ENCODE measurements at places on chromosomes 13 and 19. TPM values are rescaled to one million over a fixed set of nuclear protein-coding genes. Genes with fewer than 3 reads are reported as not detected.
A peak's percentile ranks its signal among the peaks of the same experiment; 100 is the strongest.

- DNase-seq, result no peak
These were observed 19.2 kb downstream of the FCGBP start for GRCh38 chr19:39915101-39915847.

DNA sequence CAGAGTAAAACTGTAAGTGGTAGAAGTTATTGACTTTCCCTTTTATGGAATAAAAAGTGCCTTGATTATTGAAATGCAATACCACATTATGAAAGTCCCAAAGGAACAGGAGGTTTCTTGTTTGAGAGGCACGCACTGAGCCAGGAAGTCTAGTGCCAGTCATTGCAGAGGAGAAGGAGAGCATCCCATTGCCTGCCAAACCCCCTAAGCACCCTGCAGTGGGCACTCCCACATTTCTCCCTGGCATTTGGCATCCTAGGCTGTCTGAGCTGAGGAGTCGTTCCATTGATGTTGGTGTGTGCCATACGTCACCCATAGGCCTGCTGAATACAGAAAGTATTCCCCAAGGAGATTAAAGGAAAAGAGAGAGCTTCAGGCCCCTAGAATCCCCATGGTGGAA lies 85.7 kb upstream of the MBNL2 start:
- no peak for DNase-seq

DNA sequence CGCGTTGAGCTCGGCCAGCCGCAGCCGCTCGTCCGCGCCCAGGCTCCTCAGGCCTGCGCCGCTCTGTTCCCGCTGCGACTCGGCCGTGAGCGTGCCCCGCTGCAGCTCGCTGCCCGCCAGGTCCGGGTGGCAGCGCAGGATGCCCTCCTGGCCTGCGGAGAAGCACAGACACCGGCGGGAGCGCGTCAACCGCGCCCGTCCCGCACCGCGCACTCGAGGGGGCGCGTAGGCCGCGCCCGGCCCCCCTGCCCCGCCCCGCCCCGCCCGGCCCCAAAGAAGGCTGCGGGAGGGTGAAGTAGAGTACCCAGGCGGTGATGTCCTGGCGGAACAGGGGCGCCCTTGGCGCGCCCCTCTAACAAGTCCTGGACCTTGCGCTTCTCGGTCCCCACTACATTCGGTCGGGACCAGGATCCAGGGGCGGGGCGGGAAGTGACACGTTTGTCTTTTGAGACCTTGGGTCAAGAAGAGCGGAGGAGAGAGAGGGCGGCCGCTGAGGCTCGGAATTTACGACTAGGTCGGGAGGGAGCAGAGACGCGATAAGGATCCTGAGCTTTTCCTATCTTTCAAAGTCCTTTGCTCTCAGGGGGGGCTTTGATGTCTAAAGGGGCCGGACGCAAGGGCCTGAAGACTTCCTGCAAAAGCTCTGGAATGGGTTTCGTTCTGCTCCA lies 9.3 kb upstream of the CDX2 start:
- no peak for DNase-seq

- no peak for DNase-seq
These were observed 1.6 kb upstream of the TTC9B start for GRCh38 chr19:40219721-40220276.

GRCh38 chr13:47932950-47933923 lies 67.8 kb downstream of the SUCLA2 start:
- DNase-seq, result no peak

GRCh38 chr19:50190439-50190891 lies 13.0 kb upstream of the MYH14 start:
- DNase-seq, result no peak

DNA sequence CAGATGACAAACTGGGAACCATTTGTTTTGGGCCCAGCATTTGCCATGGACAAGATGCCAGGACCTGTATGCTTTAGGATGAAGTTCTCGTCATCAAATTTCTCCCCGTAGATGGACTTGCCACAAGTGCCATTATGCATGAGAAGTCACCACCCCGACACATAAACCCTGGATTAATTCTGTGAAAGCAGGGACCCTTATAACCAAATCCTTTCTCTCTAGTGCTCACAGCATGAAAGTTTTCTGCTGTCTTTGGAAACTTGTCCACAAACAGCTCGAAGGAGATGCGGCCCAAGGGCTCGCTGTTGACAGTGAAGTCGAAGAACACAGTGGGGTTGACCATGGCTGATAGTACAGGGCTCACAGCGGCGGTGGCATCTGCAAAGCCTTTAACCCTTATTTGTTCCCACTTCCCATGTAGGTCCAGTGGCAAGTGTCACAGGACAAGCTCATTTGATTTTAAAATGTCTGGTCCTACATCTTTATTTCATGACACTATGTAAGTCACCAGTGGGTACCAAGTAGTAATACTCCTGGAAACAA lies 75.2 kb upstream of the MIR17HG start:
- no peak for DNase-seq

- DNase-seq, result no peak
These were observed 361.6 kb downstream of the KLF12 start for GRCh38 chr13:73772449-73773167.

DNA sequence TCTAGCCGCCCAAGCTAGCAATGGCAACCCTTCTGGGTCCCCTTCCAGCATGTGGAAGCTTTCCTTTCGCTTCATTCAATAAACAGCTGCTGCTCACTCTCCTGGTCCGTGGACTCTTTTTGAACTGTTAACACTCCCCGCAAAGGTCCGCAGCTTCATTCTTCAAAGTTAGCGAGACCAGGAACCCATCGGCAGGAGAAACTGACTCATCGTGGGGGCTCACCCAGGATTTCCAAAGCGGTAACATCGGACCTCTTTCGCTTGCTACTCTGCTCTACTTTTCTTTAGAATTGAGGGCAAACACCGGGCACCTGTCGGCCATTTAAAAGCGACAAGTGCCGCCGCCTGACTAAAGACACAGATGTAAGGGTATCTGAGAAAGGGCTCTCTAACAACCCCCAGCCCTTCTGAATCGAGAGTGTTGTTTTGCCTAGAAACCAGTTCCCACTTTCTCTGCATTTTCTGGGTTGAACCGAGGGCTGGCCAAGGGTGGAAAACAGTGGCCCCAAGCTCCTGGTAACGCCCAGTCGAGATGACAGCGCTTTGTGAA lies 5.8 kb downstream of the UBA52 start:
- no peak for DNase-seq

GRCh38 chr13:40207001-40207478 lies 459.4 kb downstream of the FOXO1 start:
- DNase-seq, result no peak

DNA sequence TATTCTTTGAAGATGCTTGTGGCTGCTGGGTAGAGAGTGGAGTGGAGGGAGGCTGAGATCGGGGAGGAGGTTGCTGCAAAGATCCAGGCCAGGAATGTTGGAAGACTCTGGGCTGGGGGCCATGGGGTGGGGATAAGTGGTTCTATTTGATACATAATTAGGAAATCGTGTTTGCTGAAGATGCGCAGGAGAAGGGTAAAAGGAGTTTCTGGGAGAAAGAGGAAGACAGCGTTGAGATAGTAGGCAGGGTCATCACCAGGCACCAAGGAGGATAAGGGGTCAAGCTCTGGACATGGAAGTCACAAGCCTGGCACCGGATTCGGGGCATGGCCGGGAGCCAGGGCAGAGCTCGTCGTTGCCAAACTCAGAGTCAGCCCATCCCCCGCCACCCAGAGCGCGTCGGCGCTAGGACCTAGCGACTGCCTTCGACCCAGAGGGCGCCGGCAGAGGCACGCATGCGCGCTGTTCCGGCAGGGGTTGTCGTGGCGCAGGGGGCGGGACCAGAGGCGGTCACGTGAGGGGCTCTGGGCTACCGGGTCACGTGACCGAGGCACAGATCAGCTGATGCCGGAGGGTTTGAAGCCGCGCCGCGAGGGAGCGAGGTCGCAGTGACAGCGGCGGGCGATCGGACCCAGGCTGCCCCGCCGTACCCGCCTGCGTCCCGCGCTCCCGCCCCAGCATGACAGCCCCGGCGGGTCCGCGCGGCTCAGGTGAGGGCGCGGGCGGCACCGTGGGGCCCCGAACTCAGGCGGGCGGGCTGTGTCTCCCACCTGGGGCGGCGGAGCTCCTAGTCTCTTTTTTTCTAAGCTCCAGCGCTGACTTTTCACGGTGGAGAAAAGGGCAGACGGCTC lies at the start of gene MCOLN1:
Gene MCOLN1, plus strand, starts transcription at position 553 of the 851 bp plus-strand sequence. Its CDS starts 127 bp downstream, at position 680.
- DNase-seq, result peak; percentile 99

GRCh38 chr13:38850868-38851626 lies 139.6 kb downstream of the STOML3 start:
- DNase-seq, result no peak

GRCh38 chr13:32117001-32117400 lies 85.4 kb downstream of the FRY start:
- no peak for DNase-seq

- DNase-seq, result no peak
These were observed 2.9 kb upstream of the FTL start for GRCh38 chr19:48962029-48962848.

GRCh38 chr13:37132211-37132610 lies 26.7 kb upstream of the CSNK1A1L start:
- no peak for DNase-seq

DNA sequence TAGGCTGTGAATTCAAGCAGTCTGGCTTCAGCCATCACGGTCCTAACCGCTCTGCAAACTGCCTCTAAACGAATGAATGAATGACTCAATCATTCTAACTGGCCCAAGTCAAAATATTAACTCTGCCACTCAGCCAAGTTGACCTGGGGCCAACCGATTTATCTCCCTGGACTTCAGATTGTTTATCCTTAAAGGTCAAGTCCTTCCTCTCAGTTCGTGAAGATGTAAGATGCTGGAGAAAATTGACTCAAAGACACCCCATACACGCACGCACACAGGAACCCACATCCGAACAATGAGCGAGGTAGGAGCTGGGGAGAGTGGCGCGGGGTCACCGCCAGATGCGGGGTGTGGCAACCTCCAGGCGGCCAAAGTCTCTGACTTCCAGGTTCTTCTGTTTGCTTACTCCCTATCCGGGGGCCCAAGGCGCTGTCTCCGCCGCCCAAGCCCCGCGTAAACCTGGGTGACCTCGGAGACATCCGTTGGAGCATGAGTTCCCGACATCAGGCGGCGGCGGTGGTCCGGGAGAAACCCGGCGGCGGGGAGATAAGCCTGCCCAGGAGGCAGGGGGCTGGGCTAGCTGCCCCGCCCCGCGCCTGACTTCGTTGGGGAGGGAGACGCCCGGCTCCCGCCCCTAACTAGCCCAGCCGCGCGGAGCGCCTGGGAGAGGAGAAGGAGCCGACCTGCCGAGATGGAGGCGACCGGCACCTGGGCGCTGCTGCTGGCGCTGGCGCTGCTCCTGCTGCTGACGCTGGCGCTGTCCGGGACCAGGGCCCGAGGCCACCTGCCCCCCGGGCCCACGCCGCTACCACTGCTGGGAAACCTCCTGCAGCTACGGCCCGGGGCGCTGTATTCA lies at the start of gene CYP2S1:
Gene CYP2S1, plus strand, starts transcription at position 646 of the 856 bp plus-strand sequence. Its CDS starts 46 bp downstream, at position 692.
- no peak for DNase-seq

DNA sequence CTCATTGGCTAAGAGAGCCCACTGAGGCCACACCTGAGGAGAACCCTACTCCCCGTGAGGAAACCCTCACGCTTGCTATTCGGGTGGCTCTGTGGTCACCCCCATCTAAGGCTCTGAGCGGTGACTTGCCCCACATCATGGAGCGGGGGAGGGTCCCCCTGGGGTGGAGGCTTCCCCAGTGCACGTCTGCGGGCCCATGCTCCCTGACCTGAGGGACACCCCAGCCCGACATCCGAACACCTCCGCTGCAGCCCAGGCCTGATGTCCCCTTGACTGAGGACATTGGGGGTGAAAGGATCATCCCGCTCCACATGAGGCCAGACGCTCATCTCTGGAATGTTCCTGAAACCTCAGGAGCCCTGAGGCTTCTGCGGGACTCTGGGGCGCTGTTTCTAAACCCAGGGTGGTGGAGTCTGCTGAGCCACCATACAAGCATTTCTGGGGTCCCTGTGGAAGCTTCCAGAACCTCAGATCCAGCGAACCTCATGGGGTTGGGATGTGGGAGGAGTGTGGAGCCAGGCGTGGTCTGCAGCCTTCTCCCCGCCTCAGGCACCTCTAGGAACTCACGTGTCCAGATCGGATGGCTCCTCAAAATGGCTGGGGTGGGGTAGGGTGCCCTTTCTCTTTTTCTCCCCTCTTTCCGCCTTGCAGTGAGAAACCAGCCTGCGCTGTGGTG lies 19.9 kb downstream of the TMED1 start:
- DNase-seq, result no peak

GRCh38 chr19:46866407-46867136 lies 5.8 kb downstream of the ARHGAP35 start:
- DNase-seq, result no peak

GRCh38 chr19:39098365-39099269 lies 14.4 kb downstream of the ACP7 start:
- no peak for DNase-seq

DNA sequence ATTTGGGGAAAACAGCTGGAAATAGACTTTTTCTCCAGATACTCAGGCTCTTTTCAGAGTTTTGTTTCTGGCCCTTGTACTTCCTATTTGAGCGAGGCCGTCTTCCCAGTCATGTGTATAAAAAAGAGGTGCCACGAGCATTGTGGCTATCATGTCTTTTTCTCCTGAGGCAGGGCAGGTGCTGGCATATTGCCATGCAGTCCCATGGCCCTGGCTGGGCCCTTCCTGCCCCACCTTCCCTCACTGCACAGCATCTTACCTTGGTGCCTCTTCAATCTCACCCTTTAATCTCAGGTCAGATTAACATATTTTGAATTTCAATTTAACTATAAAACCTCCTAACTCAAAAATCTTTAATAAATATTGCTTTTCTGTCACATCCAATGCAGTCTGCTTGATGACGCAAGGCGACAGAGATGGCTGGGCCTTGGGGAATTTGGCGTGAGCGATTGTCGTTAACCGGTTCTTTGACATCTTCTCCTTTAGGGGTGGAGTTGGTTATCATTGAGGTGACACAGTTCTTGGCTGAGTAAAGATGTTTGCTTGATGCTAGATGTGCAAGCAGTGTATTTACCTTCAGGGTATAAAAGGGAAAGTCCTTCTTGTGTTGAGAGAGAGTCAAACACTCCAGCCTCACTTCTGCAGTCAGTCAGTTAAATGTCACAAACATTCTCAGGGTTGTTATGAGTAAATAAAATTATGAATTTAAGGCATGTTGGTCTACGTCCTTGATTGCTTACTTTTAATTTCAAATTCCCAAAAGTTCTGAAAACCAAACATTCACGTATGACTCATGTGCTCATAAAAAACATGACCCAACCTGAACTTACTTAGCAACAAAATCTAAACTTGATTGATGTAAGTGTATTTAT lies 289.9 kb downstream of the MYO16 start:
- no peak for DNase-seq

The ZNF550 gene
- 7.8 TPM for polyA plus RNA-seq

The MBD3L2 gene
- not detected for polyA plus RNA-seq

The ATP4B gene
- not detected for polyA plus RNA-seq

The GSK3A gene
- polyA plus RNA-seq, result 16.0 TPM

The ERICH4 gene
- not detected for polyA plus RNA-seq

The ODAD3 gene
- polyA plus RNA-seq, result not detected

The PRR20D gene
- polyA plus RNA-seq, result not detected
